Dermis blood vessel endothelial cell (primary cell): ENCODE measurements at places on chromosomes 16 and 17. TPM values are rescaled to one million over a fixed set of nuclear protein-coding genes. Genes with fewer than 3 reads are reported as not detected.

- DNase-seq = no peak
Measured at GRCh38 chr17:45313996-45314740, 2.7 kb downstream of the MAP3K14 start.

DNA sequence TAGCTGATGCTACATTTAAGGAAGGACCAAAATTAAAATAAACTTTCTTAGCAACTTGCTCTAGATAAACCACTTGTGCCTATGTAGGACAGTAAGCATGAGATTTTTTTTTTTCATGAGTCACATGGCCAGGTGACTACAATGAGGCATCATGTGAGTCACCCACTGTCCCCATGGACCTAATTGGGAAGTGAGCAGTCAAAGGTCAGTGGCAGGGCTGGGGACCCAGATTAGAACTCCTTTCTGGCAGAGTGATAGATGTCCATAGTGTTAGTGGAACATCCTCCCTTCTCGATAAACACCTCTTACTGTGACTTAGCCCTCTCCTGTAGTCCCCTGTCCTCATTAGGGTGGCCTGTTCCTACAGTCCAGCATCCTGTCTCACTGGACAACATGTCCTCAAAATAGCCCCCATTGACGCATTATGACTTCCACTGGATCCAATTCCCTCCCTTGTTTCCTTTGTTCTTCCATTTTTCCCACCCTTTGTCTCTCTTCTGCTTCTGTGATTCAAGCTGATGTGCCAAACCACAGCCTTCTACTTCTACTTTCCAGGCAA is 12.4 kb downstream of the ITGB3 start:
- DNase-seq = peak; percentile 71

DNA sequence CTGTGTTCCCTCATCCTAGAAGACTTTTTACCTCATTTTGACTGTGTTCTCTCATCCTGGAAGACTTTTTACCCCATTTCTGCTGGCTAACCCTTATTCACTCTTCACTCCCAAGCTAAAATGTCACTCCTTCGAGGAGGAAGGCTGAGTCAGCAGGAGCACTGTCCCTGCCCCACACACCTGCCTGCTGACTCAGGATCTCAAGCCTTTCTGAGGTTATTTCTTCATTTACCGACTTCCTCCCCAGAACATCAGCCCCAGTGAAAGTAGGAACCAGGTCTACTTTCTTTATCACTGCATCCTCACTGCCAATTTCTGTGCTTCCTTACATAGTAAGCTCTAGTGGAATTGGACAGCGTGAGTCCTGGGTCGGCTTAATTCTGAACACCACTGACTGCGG is 220.6 kb downstream of the HS3ST4 start:
- no peak for DNase-seq

DNA sequence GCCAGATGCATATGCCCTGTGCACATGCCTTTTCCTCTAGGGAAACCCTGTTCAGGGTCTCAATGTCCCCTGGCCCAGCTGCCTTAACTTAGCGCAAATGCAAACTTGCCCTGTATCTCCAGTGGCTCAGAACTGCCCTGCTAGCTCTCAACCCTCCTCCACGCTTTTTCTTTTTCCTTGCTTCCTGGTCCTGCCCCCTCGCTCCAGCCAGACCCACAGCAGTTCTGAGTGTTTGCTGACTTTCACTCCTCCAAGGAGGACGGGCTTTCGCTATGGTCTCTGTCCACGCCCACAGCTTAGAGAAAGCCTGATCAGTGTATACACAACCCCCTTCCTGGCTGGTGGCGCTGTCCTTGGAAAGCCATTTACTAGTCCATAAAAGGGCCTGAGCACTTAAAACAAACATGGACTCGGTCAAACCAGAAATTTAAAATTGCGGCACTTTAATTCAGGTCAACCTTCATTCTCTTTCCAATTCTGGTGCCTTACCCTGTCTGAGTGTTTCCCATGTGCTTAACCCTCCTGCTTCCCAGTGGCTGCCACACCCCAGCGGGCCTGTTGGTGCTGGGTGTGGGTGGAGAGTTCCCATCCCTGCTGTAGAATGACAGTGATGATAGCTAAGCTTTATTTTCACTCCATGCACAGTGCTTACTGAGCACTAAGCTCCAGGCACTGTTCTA is 15.6 kb upstream of the TMEM98 start:
- peak; percentile 48 for DNase-seq

- peak; percentile 86 for DNase-seq
Measured at GRCh38 chr17:1122533-1123392, 57.0 kb downstream of the ABR start.

GRCh38 chr16:74872302-74872701 is 97.7 kb upstream of the FA2H start:
- no peak for DNase-seq

DNA sequence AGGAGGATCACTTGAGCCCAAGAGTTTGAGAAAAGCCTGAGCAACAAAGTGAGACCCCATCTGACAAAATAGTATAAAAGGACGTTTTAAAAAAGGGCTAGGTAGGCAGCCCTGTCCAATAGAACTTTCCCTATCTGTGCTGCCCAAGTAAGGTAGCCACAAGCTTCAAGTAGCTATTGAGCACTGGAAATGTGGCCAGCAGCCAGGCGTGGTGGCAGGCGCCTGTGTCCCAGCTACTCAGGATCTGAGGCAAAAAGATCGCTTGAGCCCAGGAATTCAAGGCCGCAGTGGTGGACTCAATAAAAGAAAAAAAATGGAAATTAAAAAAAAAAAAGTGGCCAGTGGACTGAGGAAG is 1.5 kb upstream of the NQO1 start:
- no peak for DNase-seq

DNA sequence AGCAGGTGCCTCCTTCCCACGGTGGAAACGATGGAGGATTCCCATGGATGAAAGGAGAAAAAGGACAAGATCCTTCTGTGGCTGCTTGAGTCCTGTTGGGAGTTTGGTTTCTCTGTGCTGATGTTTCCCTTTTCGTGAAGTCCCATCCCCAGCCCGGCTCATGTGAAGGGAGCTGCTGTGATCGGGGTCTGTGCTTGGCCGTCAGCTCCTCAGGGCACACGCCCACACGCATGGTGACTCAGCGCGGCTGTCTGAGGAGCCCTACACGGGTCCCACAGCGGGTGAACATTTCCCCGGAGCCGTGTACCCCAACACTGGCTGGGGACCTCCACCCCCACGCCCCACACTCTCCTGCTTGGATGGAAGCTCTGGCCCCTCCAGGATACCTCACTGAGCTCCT is 44.5 kb upstream of the SSTR5 start:
- DNase-seq = no peak

DNA sequence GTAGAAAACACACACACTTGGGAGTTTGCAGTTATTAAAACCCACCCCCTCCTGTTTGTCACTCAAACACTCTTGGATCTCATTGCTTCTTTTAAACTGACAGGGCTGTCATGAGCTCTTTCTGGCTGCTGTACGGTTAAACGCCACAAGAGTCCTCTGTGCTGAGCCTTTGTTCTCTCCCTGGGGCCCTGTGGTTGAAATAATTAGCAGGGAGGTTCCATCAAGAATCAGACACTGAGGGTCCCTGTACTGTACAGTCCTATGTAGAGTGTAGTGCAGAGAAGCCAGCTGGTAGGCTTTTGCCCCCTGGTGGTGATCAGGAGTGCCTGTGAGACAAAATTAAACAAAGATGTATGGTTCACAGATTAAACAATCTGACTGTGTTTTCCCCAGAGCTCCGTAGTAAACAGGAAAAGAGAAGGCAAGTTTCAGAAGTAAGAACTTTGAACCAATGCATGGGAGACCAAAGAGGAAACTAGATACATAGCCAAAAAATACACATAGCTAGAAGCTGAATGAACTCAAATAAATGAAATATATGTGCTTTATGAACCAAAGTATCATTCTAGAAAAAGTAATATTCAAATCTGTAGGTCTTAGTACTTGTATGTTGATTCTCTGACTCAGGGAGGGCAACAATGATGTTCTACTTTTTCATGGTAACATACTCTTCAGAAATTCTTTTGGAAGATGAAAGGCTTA is 1.4 kb upstream of the SSH2 start:
- peak; percentile 87 for DNase-seq

DNA sequence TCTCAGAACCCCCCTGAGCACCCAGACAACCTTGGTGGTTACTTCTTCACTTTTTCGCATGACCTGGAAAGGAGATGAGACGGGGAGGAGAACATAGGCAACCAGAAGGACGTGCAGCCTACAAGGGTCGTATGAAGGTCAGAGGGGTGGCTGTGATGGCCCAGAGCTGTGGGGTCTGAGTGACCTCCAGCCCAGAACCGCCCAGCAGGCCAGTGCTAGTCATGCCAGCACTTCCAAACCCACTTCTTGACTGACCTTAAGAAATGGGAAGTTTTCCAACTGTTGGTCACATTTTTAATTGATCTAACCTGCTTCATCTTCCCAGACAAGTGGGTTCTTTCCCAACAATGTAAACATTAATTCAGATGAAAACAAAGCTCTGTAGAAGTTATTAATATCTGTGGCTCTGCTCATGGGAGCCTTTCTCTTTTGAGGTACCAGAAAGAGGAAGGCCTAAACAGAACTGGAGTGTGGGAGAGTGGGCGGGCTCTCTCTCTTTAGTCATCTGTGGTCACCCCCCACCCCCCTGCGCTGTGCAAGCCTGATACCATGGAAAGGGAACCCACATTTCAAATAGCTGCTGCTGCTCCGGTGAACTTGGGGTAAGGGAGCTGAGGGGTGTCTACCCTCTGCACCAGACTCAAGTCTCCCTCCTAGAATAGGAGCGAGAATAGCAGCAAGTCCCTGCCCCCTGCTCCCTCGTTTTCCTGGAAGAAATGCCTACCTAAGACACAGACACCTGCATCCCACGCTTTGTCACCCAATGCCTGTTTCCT is 101.6 kb downstream of the RAB11FIP4 start:
- no peak for DNase-seq

DNA sequence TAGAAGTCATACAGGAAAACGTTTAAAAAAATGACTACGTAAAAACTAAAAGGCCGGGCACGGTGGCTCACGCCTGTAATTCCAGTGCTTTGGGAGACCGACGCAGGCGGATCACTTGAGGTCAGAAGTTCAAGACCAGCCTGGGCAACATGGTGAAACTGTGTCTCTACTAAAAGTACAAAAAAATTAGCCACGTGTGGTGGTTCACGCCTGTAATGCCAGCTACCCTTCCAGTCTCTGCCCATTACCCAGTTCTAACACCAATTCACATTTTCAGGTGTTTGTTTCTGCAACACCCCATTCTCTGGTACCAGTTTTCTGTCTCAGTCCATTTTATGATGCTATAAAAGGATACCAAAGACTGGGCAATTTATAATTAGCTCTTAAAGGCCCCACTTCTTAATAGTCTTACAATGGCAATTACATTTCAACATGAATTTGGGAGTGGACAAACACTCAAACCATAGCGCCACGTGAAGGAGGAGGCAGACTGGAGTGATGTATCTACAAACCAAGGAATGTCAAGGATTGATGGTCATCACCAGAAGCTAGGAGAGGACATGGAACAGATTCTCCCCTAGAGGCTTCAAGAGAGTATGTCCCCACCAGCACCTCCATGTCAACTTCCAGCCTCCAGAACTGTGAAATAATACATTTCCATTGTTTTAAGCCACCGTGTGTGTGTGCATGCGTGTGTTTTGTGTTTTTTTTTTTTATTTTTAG is 791 bp upstream of the C17orf75 start:
- DNase-seq = no peak

DNA sequence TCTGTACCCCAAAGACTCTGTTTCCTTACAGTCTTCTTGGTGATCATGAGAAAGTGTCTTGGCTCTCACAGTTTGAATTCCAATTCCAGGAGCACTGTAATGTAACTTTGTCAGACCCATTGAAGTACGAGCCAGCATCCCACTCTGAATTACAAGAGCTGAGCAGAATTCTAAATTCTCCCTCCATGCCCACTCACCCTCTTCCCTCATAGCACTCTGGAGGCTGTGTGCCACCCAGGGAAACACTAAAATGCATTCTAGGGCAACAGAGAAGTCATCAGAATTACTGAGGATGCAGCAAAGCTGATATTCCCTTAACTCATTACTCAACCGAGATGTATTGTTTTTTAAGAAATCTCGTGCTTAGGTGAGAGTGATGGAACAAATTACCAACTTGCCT is 154.1 kb downstream of the SHISA9 start:
- no peak for DNase-seq

DNA sequence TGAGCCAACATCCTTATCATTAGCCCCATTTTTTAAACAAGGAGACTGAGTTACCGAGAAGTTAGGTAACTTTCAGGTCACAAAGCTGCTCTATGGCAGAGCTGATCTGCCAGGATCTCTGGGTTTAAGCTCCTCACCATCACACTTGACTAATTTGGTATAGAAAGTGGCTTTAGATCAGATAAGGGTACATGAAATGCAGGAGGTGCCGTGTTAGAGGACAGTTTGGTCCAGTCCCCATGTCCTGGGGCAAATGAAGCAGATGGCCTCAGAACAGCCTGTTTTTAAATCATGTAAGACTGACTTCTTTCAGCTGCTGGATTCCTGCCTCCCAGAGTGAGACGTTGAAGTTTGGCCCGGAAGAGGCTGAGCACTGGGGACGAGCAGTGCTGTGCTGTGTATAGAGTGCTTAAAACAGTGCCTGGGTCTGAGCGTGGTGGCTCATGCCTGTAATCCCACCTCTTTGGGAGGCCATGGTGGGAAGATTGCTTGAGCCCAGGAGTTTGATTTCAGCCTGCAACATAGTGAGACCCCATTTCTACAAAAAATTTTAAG is 187.0 kb upstream of the CACNG3 start:
- DNase-seq = no peak

DNA sequence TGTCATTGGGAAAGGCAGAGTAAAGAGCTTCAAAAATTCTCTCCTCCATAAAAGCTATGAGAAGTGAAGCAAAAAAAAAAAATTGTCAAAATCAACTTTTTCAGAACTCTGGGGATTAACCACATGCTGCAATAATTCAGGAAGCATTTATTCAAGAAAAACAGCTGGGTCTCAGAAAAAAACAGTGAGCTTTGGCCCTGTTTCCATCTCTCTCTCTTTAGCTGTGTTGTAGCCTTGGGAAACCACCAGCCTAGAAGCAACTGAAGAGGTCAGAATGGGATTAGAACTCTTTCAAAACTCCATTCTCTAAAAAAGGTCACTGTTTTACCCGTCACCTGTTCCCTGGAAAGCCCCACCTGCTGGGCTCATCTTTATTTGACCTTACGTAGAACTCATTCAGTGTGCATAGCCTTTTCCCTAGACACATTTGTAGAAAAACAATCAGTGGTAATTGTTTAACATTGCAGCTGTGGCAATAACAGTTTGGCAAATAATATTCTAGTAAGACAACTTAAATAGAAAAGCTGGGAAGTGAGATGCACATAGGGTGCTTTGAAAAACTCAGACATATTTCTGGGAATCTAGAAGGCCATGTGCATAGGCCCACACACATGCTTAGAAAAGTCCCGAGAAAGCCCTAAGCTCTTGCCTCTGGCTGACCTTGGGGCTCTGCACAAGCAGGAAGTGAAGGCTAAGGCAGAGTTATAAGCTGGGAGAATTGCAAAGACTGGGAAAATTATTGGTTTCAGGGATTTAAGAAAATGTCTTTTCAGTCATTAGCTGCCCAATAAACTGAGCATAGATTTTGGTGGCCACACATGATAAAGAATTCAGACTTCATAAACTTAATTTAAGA is 18.0 kb downstream of the SLC5A11 start:
- no peak for DNase-seq

- no peak for DNase-seq
Measured at GRCh38 chr16:53944025-53944424, 240.1 kb downstream of the FTO start.

Gene FOXN1
- total RNA-seq = not detected in 2 replicates

Gene CDH16
- total RNA-seq = 0.65 and 1.2 TPM in 2 replicates

Gene CA4
- 3.2 and 4.0 TPM in 2 replicates for total RNA-seq

Gene SCARF1
- total RNA-seq = 172 and 200 TPM in 2 replicates

Gene CLEC19A
- not detected in 2 replicates for total RNA-seq

Gene CRYBA1
- total RNA-seq = not detected in 2 replicates

Gene POLG2
- total RNA-seq = 5.9 and 8.7 TPM in 2 replicates

Gene KRT32
- not detected in 2 replicates for total RNA-seq

Gene KRT16
- 0.28 and 0.51 TPM in 2 replicates for total RNA-seq
